ENCODE measurements at places on chromosomes 3 and 15.
A peak's percentile ranks its signal among the peaks of the same experiment; 100 is the strongest.

- DNase-seq = no peak
Measured at GRCh38 chr3:196974661-196975060, 6.0 kb upstream of the PIGZ start.

DNA sequence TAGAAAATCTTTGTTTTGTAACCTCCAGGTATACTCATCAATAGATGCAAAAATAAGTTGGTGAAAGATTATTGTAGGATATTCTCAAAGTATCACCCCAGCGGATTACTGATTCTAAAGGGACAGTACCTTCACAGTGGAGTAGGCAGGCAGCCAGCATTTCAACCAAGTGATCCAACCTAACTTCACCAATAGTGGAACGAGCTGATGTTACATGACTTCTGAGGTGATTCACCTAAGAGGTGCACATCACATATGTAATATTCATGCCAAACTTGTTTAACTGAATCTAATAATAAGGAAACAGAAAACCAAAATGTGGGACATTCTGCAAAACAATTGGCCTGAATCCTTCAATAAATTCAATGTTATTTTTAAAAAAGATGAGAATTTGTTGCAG, 14.3 kb downstream of the MYZAP start:
- no peak for DNase-seq

- peak; percentile 50 for DNase-seq
Measured at GRCh38 chr3:66938338-66938963, 59.7 kb upstream of the KBTBD8 start.

DNA sequence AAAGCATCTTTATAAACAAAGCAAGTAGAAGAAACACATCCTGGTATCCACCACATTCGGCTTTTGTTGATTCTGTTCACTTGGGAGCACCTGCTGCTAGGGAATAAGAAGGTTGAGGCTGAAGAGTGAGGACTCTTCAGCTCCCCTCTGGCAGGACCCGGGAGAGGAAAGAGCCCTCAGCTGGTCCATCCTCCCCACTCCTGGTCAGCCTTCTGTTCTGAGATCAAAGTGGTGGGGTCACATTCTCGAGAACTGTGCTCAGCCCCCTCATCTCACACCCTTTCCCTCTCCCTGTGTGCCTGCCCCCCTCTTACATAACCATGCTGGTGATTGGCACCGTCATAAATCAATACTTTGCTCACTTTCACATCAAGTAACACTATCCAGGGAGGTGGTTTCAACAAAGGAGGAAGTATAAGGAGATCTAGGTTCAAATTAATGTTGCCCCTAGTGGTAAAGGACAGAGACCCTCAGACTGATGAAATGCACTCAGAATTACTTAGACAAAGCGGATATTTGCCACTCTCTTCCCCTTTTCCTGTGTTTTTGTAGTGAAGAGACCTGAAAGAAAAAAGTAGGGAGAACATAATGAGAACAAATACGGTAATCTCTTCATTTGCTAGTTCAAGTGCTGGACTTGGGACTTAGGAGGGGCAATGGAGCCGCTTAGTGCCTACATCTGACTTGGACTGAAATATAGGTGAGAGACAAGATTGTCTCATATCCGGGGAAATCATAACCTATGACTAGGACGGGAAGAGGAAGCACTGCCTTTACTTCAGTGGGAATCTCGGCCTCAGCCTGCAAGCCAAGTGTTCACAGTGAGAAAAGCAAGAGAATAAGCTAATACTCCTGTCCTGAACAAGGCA, at the start of gene NR1I2:
NR1I2 (plus strand) TSS at position 772 of the 869 bp plus-strand sequence.
- DNase-seq = no peak

DNA sequence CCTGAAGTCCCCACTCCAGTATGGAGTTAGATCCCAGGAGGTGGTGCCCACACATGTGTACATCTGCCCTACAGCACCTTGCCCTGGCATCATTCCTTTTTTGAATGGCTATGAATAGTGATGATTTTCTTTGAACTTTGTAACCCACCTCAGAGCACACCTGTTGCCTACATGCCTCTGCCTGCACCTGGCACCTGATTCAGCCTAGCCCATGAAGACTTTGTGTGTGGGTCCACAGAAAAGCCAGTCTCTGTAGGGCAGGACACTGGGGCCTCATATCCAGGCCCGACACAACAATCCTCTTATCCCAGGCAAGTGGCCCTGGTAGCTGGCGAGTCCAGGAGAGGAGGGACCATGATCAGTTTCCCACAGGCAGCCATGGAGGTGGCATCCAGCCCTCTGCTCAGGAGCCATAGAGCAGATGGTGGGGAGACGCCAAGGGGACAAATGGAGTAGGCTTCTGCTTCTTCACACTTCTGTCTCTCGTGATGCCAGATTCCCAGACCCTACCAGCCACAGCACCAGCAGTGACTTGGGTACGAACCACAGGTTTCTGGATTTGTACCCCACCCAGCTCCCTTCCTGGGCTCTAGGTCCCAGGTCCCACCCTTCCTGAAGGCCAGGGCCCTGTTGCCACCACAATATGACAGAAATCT, 230.7 kb downstream of the UACA start:
- no peak for DNase-seq

DNA sequence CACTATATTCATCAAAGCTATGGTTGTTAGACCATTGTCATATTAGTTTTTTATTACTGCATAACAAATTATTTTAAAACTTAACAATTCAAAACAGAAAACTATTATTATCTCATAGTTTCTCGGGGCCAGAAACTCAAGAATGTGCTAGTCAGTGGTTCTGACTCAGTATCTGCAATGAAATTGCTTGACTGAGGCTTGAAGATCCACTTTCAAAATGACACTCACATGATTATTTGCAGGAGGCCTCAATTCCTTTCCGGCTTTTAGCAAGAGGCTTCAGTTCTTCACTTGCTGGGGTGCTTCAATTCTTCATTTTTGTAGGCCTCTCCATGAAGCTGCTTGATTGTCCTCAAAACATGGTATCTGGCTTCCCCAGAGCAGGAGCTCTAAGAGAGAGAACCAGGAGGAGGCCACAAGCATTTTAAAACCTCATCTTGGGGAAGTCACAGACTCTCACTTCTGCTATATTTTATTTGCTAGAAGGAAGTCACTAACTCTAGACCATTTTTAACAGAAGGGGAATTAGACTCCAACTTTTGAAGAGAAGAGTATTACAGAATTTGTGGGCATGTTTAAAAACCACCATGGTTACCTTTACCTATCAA, 383.7 kb downstream of the MFSD1 start:
- no peak for DNase-seq

- DNase-seq = no peak
Measured at GRCh38 chr3:178246004-178246403, 290.2 kb upstream of the KCNMB2 start.

DNA sequence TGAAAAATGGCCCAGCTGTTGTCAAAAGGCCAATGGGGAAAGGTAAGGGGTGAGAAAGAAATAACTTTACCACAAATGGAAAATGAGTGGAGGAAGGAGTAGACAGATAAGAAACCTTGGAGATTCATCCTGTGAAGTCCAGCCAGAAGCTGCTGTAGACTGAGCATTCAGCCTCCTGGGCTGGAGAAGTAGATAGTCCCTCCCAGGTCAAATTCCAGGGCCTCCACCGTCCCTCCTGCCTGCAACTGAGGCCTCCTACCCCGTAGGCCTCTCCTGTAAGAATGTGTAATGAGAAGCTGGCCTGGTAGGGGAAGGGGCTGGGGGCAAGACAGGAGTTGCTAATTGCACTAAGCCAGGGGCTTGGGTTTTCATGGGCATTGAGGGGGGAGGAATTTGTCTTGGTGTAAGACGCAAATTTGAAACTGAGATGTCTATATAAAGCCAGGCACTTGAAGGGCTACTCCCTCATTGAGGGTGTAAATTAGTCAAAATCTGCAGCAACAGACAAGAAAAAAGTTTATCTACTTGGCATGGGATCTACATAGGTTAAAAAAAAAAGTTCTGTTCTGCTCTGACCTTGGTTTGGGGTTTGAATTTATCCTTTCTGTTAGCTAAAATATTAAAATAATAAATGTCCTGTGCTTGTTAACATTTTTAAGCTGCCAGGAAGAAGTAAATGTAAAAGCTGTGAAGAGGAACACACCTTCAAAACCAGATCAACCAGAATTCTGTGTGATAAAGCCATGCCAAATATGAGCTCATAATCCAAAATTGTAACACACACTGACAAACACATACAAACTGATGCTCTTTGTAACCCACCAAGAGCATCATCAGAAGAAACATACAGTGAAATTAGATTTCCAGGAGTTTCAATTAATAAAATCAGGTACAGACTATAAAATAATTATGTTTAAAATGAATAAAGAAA, 1.7 kb upstream of the RBP2 start:
- DNase-seq = no peak

DNA sequence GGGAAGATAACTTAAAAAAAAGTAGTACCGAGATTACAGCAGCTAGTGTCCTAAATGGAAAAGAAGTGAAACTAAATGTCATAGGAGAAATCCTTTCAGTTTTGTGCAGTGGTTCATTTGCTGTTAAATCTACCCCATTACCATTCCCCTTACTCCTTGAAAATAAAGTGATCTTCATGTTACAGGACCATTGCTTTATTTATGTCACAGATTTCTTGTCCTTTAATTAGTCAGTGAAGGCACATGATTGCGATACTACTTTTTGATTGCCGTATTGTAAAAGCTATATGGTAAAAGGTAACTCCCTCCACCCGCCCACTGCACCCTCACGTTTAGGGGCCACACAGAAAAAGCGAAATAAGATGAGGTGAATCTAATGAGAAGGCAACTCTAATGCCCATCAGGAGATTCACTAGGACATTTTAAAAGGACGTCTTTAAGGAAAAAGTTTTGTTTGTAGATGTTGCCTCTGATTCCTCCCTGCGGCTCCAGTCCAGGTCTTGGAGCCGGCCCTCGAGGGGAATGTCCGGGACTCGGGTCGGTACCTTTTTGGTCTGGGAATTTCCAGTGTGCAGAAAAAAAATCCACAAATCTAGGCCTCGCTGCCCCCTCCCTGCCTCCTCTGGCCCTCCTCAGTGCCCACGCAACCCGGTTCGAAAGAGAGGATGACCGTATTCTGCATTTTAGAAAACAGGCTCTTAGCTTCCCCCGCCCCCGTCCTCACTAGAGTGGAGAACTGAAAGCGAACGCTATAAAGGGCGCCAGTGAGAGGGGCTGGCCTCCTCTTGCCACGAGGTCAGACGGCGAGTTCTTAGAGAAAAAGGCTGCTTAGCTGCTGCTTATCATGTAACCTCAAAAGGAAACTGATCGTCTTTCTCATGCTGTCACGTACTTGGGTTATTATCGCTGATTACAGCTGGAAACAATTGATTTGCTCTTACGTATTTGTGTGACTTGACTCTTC, 21.8 kb upstream of the NFKBIZ start:
- peak; percentile 58 for DNase-seq

DNA sequence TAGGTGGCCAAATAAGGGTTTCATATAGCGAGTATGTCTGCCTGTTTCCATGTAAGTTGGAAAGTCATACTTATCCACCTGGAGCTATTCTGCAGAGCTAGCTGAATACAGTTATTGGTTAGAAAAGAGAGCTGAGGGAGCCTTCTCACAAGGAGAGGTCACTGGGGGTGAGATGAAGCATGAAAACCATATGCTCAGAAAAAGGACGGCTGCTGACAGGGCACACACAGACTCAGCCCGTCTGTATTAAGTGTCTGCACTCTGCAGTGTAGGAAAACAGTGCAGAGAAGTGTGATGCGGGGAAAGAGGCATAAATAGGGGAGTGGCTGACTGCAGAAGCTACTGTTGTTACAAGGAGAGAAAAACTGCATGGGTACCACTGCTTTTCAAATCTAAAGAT, 58.2 kb downstream of the C3orf70 start:
- no peak for DNase-seq

DNA sequence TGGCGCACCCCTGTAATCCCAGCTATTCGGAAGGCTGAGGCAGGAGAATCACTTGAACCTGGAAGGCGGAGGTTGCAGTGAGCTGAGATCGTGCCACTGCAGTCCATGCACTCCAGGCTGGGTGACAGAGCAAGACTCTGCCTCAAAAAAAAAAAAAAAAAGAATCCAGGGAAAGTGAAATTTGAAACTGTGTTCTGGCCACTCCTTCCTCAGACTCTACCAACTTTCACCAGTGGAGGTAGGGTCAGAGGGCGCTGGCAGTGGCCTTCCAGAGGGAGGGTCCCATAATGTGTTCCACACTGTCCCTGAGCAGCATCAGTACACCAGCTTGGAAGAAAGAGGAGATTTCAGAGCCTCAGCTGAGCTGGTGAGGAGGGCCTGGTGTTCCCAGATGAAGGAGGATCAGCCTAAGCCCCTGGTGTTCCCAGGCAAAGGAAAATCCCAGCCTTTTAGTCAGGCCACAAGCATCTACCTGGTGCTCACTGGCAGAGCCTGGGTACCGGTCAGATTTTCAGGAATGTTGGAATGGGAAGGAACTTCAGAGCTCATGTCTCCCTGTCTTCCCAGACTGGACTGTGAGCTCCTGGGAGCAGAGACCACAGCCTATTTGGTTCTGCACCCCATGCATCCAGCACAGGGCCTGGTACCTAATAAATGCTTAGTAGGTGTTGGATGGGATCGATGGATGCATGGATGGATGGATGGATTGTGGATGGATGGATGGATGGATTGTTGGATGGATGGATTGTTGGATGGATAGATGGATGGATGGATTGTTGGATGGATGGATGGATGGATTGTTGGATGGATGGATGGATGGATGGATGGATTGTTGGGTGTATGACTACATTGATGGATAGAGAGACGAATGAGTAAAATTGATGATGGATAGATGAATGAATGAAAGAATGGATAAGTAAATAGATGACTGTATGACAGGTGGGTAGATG, 117.9 kb downstream of the CORO2B start:
- no peak for DNase-seq

DNA sequence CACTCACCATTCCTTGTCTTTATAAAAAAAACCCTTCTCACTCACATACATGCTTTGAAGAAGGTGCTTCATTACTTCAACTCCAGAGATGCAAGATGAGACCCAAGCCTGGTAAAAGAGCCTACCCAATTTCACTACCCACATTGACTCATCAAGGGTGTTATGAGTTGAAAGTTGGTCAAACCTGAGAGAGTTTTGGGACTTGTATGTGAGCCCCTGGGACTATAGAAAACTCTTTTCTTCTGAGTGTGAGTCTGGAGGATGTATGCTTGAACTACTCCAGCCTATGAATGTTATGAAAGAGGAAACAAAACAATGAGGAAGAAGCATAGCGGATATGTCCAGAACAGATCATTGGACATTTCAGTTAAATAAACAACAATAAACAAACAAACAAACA, 106.5 kb upstream of the SATB1 start:
- no peak for DNase-seq

GRCh38 chr3:184563941-184564684, 2.5 kb downstream of the EPHB3 start:
- DNase-seq = no peak

DNA sequence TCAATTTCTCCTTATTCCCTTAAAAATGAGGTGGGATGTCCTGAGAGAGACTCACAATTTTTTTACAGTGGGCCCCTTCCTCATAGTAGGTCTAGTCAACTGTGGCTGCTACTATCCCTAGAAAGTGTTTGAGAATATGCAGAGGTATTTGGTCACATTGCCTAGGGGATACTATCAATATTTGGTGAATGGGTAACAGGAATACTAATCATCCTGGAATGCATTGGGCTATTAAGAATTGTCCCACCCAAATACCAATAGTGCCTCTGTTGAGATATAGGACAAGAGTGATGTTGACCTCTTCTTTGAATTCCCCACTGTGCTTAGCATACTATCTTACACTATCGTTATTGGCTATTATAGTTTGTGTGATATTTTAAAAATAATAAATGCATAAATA, 389.4 kb downstream of the DIPK2A start:
- no peak for DNase-seq

Data from urothelium cell line (cell line).